Articular chondrocyte of knee joint (primary cell): ENCODE measurements at places on chromosomes 6 and 20. TPM values are rescaled to one million over a fixed set of nuclear protein-coding genes. Genes with fewer than 3 reads are reported as not detected.

The KIF13A gene
- 81.5 and 108 TPM in 2 replicates for total RNA-seq

The KIF6 gene
- 0.76 and 0.78 TPM in 2 replicates for total RNA-seq

The PFDN6 gene
- total RNA-seq: 16.6 and 26.2 TPM in 2 replicates

The GMPR gene
- 4.2 and 4.9 TPM in 2 replicates for total RNA-seq

The NKAPL gene
- total RNA-seq: 0.78 and 1.8 TPM in 2 replicates

The MPC1 gene
- total RNA-seq: 33.5 and 38.0 TPM in 2 replicates

The EYS gene
- under 0.01 TPM in 2 replicates for total RNA-seq

The MDFI gene
- total RNA-seq: 4.0 and 7.8 TPM in 2 replicates

The SIRPB1 gene
- not detected in 2 replicates for total RNA-seq

The STMND1 gene
- total RNA-seq: not detected in 2 replicates

The CYP21A2 gene
- total RNA-seq: 0.13 TPM in 1 of 2 replicates, not detected in the other

The ESR1 gene
- total RNA-seq: 2.9 and 3.4 TPM in 2 replicates

The ECT2L gene
- under 0.01 and 0.11 TPM in 2 replicates for total RNA-seq

The RSPH4A gene
- 0.13 and 0.22 TPM in 2 replicates for total RNA-seq

The FAXC gene
- total RNA-seq: 0.65 and 1.1 TPM in 2 replicates

The GPR6 gene
- not detected in 2 replicates for total RNA-seq

The PRL gene
- 0.11 TPM in 1 of 2 replicates, not detected in the other for total RNA-seq

The MYB gene
- 0.11 and 0.13 TPM in 2 replicates for total RNA-seq

The SLC22A16 gene
- total RNA-seq: not detected in 2 replicates

The GSTA1 gene
- total RNA-seq: 0.26 TPM in 1 of 2 replicates, not detected in the other

The DPPA5 gene
- not detected in 2 replicates for total RNA-seq

The BTN2A1 gene
- 9.0 and 10.9 TPM in 2 replicates for total RNA-seq

The CPXM1 gene
- 0.13 and 0.22 TPM in 2 replicates for total RNA-seq

The TSPYL4 gene
- total RNA-seq: 17.5 and 22.3 TPM in 2 replicates

The CGA gene
- not detected in 2 replicates for total RNA-seq
